ENCODE measurements at places on chromosomes 7 and 10. TPM values are rescaled to one million over a fixed set of nuclear protein-coding genes. Genes with fewer than 3 reads are reported as not detected.

DYDC2 gene
- total RNA-seq, result 3.5 TPM

- DNase-seq, result no peak
Measured at GRCh38 chr10:100889546-100889945, 23.2 kb upstream of the SLF2 start.

DNA sequence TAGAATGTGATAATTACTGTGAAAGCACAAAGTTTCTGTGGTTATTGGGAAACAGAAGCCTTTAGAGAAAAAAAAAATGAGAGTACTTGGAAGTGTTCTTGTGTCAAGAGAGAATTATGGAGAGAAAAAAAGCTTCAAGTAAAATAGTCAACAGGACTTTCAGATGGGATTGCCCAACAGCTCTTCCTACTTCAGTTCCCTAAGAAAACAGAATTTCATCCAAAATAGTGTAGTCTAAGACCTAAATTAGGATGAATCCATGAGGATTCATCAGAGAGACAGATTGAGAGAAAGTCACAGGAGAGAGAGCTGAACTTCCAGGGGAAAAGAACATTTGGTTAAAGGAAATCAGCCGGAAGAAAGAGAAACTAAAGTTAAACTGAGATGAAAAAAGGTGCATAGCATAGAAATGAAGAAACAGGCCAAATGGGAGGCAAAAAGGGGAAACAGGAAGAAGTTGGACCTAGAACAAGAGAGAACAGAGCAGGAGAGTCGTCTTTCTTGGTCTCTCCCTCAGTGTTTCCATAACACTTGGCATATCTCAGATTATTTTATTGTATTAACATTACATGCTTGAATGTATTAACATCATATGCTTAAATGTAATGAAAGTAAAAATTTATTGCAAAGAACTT, 2.5 kb downstream of the SCIN start:
- DNase-seq, result no peak

DNA sequence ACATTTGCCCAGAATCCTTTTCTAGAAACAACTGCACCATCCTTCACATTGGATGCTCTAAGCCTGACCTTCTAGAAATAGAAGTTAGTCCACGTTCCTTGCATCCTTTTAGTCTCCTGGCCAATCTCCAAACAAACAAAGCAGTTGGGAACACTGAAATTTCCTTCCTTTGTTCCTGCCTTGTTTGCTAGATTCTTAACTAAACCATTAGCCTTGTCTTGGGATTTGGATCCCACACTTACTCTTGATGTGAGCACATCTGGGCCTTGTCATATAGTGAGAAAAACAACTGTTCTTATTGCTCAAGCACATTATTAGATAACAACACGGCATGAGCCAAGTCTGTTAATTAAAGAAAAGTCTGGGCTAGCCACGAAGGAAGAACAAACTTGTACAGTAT, 319.3 kb upstream of the GHITM start:
- no peak for DNase-seq

DNA sequence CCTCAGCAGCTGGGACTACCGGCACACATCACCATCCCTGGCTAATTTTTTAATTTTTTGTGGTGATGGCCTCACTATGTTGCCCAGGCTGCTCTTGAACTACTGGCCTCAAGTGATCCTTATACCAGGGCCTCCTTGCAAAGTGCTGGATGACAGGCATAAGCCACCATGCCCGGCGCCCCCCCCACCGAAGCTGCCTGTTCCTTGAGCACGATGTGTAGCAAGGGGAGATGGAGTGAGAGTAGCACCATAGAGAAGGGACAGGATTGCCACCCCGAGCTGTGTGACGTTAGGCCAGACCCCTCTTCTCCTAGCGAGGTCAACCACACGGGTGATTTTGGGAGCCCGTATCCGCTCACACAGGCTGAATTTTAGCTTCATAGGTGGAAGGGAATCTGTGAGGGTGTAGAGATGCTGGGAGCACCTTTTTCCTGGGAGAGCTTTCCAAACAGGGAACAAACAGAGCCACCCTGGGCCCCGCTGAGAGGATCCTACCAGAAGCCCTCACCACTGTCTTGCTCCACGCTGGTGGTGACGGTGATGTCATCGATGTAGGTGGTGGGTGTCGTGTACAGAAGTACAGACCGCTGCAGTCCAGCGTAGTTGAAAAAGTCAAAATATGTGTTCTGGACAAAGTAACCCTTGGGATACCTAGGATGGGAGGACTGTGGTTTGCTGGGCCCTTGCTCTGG, 3.0 kb downstream of the GUSB start:
- no peak for DNase-seq

DNA sequence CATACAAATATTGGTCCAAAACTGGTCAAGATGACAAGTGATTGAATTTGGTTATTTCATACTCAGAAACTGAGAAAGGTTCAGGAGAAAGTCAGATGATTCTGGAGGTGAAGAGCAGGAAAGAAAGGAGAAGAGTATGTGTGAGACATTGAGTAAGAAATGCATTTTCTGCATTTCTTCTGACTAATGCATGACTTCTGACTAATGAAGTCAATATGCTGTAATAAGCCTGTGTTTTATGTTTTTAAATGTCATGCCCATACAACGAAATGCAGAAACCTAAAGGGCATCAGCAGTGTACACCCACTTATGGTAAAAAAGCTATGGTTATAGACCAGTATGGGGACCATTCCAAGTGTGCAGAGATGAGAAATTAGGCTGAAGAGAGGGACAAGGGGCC, 1227.8 kb upstream of the SORCS1 start:
- DNase-seq, result no peak
